ENCODE measurements at places on chromosomes 16 and 17.

DNA sequence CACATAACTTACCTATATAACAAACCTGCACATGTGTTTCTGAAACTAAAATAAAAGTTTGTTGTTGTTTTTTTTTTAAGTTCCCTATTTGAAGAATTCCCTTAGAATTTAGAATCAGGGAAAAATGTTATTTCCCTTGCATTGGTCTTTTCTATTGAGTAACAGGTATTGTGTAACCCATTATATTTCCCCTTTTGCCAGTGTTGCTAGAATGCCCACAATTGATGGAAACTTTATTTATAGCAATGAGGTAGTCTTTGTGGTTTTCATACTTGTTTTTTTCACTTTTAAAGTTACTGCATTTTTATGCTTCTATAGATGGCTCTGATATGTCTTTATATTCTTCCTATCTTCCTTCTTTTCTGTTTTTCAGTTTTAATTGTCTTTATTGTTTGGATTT, 3.9 kb downstream of the NLRP1 start:
- DNase-seq, result no peak

- no peak for DNase-seq
These were observed 29.5 kb upstream of the MSI2 start for GRCh38 chr17:57226793-57227192.

- no peak for DNase-seq
These were observed 3.0 kb downstream of the TBC1D16 start for GRCh38 chr17:80032614-80033171.

- no peak for DNase-seq
These were observed 60.5 kb downstream of the TK2 start for GRCh38 chr16:66489385-66489784.

DNA sequence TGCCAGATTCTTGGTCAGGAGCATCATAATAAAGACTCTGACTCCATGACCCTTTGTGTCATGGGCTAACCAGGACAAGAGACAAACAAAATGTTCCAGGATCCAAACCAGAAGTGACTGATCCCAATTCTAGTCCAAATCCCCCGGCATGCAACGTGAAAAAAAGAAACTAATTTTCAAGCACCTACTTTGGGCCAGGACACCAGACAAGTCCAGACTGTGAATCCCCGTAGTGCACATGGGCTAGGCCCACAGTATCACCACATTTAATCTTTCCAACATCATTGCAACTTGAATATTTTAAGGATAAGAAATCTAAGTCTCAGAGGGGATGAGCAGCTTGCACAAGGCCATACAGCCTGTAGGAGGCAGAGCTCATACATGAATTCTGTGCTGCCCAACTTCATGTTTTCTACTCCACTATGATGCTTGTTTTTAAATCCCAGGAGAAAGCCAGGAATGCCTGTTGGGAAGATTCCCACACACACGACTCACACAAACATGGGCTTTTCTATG, 365.7 kb downstream of the NPIPA8 start:
- DNase-seq, result no peak

All from NCI-H2029 (cell line).